ENCODE measurements at places on chromosomes 3 and 15.
A peak's percentile ranks its signal among the peaks of the same experiment; 100 is the strongest.

GRCh38 chr3:114115143-114115542 is 58.6 kb downstream of the QTRT2 start:
- DNase-seq: peak; percentile 47

DNA sequence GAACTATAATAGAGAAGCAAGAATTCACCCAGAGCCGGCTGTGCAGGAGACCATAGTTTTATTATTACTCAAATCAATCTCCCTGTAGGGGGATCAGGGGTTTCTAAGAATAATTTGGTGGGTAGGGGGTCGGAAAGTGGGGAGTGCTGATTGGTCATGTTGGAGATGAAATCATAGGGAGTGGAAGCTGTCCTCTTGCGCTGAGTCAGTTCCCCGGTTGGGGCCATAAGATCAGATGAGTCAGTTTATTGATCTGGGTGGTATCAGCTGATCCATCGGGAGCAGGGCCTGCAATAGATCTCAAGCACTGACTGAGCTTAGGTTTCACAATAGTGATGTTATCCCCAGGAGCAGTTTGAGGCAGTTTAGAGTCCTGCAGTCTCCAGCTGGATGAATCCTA is 97.0 kb upstream of the SNRPN start:
- no peak for DNase-seq

- DNase-seq: peak; percentile 37
Observed at GRCh38 chr15:50249704-50250103, 15.8 kb downstream of the HDC start.

DNA sequence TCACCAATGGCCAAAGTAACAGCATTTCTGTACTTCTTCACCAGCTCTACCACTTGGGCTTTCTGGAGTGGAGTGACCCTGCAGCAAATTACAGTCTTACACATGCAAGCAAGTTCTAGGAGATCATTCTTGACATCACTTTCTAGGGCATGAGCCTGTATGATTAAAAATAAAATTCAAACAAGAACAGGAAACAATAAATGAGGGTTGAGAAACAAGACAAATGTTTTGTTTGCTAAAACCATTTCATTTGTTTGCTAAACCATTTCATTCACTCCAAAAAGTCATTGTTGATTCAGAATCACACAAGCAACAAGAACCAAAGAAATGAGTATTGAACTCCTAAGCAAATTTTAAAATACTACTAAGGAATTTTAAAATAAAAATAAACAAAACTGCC is 220.9 kb downstream of the ATP8B4 start:
- no peak for DNase-seq

GRCh38 chr3:50274371-50275104 is 4.3 kb upstream of the LSMEM2 start:
- DNase-seq: peak; percentile 53

DNA sequence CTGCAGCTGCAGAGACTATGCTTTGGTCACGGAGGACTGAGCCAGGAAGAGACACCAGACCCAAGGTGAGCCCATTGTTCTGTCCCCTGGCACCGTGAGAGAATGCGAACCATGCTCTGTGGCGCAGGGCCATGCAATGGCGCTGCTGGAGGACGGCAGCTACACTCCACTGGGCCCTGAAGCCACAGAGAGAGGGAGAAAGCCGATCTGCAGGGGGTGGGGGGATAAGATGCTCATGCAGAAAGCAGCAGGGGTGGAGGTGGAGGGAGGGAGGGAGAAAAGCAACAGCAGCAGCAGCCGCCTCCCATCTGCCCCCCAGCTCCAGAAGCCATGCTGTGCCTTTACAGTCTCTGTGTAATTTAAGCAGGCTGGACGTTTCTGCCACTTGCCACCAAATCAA is 5.3 kb downstream of the BDH1 start:
- DNase-seq: no peak

DNA sequence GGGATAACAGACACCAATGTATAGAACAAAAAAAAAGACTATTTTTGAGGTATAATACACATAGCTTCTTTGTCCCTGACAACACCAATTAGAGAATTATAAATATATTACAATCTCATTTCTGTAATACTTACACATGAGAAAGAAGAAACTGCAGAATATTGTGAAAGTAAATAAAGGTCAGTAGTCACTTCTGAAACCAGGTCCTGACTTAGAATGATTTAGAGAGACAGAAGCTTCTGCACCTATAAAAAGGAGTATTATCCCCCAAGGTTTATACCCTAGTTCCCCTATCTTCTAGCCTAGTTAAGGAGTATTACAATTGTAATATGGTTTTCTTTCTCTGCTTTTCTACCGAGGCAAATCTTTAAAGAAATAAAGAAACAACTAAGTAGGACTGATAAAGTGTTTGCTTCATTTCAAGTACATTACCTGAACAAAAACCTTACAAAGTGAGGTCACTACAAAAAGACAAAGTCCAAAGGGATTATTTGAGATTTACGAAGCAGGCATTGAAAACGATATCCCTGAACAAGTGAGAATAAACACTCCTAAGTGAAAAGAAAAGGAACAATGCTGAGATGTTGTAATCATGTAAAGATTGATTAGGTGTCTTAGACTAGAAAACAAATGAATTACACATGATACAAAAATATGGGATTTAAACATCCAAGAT is 103.0 kb downstream of the GBE1 start:
- DNase-seq: no peak

- no peak for DNase-seq
Observed at GRCh38 chr15:64024172-64025050, 21.9 kb downstream of the DAPK2 start.

- no peak for DNase-seq
Observed at GRCh38 chr3:1406250-1406649, 313.4 kb downstream of the CNTN6 start.

- no peak for DNase-seq
Observed at GRCh38 chr15:94266789-94267188, 35.4 kb downstream of the MCTP2 start.

GRCh38 chr15:87609474-87609873 is 647.1 kb downstream of the NTRK3 start:
- DNase-seq: peak; percentile 99

DNA sequence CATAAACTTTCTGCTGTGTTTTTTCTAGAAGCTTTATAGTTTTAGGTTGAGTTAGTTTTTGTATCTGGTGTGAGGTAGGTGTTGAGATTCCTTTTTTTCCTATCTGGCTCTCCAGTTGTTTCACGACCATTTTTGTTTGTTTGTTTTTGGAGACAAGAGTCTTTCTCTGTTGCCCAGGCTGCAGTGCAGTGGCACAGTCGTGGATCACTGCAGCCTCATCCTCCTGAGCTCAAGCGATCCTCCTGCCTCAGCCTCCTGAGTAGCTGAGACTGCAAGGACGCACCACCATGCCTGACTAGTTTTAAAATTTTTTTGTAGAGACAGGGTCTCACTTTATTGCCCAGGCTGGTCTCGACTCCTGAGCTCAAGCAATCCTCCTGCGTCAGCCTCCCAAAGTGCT is 20.6 kb downstream of the RNF111 start:
- no peak for DNase-seq

GRCh38 chr15:38257676-38258075 is 5.0 kb downstream of the SPRED1 start:
- DNase-seq: no peak

DNA sequence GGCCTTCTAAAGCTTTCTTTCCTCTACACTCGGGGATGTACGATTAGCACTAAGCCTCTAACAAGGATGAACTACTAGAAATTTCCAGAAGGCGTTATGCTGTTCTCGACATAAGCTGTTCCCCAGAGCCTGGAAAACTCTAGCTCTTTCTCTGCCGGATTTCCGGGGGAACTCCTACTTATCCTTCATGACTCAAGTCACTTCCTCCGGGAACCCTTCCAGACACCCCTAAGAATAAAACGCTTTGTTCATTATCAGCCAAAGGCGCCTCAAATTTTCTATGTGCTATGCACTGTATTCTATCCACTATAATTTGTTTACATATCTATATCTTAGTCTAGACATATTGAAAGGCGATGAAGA is 455 bp upstream of the SNAP23 start:
- peak; percentile 87 for DNase-seq

DNA sequence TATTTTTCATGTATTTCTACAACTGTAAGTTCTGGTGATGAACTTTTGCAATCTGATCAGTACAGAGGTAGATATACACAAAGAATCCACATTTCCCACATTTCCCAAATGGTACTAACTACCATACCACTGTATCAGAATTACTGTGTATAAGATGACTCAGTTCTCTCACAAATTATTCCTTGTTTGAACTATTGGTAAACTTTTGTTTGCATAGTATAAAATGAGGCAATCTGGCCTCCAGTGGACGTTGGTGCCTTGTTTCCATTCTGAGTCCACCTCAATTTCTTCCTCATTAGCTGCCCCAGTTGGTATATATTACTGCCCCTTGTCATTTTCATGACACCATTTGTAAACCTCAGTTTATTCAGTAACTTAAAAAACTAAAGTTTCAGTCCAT is 38.5 kb downstream of the SPTSSB start:
- DNase-seq: no peak

DNA sequence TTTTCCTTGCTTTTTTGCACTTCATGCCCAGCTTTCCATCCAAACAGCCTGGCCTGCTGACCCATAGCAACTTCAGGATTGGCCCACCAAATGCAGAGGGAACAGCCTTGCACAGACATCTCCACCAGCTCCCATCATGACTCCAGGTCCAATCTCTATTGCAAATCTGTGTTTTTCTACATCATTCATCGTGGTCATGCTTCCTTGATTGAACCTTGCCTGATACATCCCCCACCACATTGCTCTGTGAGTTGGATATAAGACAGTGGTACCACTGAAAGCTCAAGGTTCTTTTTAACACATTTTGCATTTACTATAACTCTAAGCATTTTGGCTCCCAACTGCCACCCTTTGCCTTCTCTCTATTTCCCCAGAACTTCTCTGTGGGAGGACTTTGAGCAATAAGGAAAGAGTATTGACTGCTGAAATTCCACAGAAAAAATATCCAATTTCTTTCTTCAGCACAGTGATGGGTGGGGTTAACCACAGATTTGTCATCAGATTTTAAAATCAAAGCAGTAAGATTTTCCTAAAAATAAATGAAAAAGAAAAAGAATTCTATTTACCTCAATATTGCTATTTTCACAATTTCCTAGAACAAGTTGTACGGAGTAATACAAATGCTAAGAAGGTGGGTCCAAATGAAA is 114.6 kb upstream of the GALNT15 start:
- no peak for DNase-seq
